Mesendoderm (in vitro differentiated cells): ENCODE measurements at places on chromosomes 12 and 14.

GRCh38 chr14:91300957-91301356, 56.5 kb upstream of the GPR68 start:
- DNase-seq = no peak

DNA sequence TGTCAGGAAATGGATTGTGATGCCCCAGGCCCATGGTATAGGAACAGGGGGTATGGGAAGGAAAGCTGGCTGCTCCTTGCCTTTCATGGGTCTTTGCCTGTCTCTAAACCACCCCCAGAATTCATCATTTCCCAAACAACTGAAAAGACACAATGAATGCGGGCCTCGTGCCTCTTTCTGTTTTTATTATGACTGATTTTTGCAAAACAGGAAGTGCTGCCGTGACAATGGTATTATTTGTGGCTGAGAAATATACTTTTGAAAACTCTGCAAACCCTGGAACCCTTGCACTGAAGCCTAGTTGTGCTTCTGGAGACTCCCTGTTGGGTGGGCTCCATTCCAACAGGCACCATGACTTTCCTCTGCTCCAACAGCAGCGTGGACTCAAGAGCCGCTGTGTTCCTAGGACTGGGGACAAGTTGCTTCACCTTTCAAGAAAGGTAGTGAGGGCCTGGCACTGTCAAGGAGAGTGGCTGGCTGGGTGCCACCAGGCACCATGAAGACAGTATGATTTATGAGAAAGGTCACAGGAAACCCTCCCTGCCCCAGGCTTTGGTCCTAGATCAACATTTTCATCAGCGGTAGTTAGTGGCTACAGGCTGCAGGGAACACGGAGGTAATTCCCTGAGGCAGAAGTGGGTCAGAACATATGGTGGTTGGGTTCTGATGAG, 4.8 kb upstream of the DGLUCY start:
- no peak for DNase-seq

GRCh38 chr14:27148143-27148542, 550.3 kb upstream of the NOVA1 start:
- no peak for DNase-seq

DNA sequence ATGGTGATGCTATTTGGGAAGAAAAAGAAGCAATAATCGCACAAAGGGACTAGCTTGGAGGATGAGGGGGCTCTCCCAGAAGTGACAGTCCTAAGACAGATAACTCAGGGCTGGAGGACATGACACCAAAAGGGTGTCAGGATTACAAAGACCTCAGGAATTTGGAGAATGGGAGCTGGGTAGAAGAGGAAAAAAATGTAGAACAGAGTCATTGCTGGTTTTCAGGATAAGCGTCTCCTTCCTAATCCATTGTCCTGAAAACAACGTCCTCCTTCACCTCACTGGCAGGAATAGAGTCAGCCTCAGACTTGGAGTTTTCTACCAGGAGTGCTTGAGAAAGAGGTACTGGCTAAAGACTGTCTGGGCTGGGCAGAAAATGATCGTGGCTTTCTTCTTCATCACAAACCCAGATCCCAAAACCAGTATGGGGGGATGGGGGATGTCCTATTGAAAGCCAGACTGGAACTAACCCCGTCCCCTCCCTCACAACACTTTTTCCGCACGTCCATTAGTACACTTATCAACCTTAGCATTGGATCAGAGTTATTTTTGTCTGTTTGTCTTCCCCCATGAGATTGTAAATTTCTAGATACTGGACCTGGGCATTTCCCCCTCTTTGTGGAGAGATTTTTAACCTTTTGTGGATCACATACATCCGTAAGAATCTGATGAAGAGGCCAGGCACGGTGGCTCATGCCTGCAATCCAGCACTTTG, 14.3 kb downstream of the B4GALNT3 start:
- peak; percentile 96 for DNase-seq

DNA sequence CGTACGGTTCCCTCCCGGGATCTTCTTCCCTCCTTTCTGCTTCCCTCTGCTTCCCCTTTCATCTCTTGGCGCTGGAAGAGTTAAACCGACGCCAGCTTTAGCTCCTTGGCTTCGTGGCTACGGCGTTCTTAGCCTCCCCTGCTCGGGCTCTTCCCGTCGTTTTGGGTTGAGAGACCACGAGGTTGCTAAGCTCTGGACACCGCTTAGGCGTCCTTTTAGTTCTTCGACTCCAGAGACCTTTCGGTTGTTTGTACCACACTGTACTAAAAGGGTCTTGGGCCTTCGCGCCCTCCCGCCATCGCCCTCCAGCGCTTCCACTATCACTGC, 545 bp downstream of the CPSF2 start:
- peak; percentile 74 for DNase-seq

GRCh38 chr14:89207925-89208328, 209.1 kb downstream of the FOXN3 start:
- DNase-seq = peak; percentile 59

GRCh38 chr14:99413172-99413571, 67.5 kb downstream of the SETD3 start:
- no peak for DNase-seq

DNA sequence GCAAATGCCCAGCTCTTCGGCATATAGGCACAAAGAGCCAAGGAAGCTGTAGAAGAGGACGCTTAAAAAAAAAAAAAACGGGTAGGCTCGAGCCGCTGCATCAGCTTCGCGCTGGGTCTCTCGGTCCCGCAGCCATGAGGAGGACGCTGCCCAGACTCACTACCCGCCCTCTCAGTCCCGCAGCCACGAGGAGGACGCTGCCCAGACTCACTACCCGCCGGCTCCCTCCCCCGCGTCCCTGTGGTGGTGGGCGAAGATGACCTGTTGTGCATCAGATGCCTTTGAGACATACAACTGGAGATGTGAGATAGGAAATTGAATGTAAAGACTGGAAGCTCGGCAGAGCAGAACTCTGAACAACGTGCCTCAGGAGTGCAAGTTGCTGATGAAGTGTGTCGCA, 11.4 kb upstream of the SPSB2 start:
- no peak for DNase-seq

GRCh38 chr12:38543151-38543550, 226.6 kb downstream of the ALG10B start:
- peak; percentile 77 for DNase-seq

GRCh38 chr12:131860472-131861260, 32.5 kb downstream of the MMP17 start:
- peak; percentile 78 for DNase-seq

GRCh38 chr12:68482660-68483059, 128.0 kb upstream of the RAP1B start:
- no peak for DNase-seq

DNA sequence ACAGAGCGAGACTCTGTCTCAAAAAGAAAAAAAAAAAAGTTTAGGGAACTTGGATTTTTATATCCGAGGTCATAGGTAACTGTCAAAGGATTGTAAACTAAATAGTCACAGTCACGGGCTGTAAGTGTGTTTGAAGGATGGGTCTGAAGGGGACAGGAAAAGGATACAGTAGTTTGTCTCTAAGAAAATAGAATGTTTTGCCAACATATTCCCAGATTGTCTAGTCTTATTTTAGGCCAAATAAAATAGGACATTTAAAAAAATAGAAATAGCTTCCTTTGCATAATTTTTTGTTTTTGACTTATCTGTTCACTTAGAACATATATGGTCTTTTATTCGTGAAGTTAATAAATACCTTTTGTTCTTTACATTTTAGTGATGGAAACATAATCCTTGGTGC, 24.2 kb upstream of the REP15 start:
- no peak for DNase-seq

DNA sequence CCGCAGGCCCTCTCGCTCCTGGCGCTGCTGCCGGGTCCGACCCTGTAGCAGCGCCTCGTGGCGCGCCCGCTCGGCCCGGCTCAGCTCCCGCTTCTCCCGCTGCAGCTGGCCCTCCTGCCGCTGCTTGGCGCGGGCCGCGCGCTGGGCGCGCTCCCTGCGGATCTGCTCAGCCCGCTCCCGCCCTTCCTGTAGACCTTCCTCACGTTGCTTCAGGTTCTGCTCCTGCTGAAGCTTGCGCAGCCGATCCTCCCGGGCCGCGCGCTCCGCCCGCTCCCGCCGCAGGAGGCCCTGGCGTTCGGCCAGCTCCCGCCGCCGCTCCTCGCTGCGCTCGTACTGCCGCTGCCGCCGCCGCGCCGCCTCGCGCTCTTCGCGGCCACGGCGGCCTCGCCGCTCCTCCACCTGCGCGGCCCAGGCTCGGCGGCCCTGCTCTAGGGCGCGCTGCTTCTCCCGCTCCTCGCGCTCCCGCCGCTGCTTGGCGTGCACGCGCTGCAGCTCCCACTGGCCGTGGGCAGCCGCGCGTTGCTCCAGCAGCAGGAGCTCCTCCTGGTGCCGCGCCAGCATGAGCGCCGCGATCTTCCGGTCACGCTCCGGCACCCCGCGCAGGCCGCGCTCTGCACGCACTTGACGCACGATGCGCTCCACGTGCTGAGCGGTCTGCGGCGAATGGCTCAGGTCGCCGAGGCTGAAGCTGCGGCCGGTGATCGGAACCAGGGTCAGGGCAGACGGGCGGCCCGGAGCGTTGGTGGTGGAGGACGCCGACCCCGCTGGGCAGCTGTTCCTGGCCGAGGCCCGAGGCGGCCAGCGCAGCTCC, 2.4 kb downstream of the CCDC177 start:
- DNase-seq = no peak

GRCh38 chr14:29926228-29926627, 1.4 kb downstream of the PRKD1 start:
- DNase-seq = peak; percentile 77

- DNase-seq = peak; percentile 43
These were observed 757 bp downstream of the SLC25A3 start for GRCh38 chr12:98594050-98594835.

DNA sequence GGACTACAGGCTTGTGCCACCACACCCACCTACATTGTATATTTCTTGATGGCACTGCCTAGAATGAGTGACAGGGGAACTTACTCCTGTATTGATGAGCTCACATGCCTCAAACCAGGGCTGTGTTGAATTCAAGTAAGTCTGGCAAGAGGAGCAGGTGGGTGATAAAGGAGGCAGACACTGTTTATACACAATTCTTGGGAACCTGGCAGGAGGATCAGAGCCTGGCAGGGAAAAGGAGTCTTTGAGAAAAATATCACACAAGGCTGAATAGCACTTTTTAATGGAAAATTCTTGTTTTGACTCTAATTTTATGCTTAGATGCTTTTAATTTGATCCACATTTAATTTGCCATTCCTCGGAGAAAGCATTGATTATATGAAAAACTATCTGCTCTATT, 293.1 kb upstream of the NPAS3 start:
- no peak for DNase-seq

- peak; percentile 89 for DNase-seq
These were observed 23.6 kb downstream of the PYGL start for GRCh38 chr14:50920482-50921230.

GRCh38 chr12:88546853-88547252, 33.4 kb downstream of the KITLG start:
- DNase-seq = no peak

DNA sequence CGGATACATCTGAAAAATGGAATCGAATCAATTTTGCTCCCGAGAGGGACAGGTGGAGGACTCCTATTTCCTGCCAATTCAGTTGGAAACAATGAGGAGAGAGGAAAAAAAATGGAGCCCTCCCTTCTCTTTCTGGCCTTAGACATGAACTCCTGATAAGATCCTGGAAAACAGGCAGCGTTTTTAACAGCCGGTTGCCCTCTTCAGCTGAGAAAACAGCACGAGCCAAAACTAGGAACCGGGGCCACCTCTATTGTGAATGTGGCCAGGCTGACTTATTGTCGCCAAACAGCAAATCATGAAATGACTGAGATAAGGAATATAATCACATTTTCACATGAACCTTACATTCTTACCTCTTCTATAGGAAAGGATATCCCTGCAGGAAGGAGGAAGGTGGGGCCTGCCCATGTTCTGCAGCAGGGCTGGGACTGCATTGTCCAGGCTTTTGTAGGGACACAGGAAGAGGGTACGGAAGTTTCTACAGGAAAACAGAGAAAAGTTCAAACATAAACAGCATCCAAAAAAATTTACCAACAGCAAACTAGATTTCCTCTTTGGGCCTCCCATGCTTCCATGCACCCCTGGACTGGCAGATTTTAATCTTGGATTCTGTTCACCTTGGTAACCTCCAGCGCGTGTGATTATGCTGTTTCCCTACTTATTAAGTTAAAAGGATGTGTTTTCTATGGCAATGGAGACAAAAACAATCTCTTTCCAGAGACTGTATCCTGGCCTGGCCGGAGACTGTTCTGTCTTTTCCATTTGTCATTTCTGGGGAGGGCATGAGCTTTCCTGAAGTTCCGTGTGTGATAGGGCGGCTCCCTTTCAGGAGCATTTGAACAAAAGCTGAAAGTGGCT, 29.0 kb upstream of the ELK3 start:
- no peak for DNase-seq
